RPMI7951 (cell line): ENCODE measurements at places on chromosomes 11 and 22. TPM values are rescaled to one million over a fixed set of nuclear protein-coding genes. Genes with fewer than 3 reads are reported as not detected.
A peak's percentile ranks its signal among the peaks of the same experiment; 100 is the strongest.

The HOATZ gene
- not detected in 2 replicates for total RNA-seq

The RAPSN gene
- total RNA-seq = not detected in 2 replicates

The HORMAD2 gene
- not detected in 2 replicates for total RNA-seq

The RAB39A gene
- 0.68 and 1.1 TPM in 2 replicates for total RNA-seq

The OR52M1 gene
- not detected in 2 replicates for total RNA-seq

The TSGA10IP gene
- not detected in 2 replicates for total RNA-seq

The CNIH2 gene
- total RNA-seq = 6.0 and 9.3 TPM in 2 replicates

The C11orf86 gene
- total RNA-seq = not detected in 2 replicates

GRCh38 chr11:70205766-70206165, 2.7 kb downstream of the FADD start:
- DNase-seq = no peak

- DNase-seq = no peak
Observed at GRCh38 chr11:45756384-45757010, 48.5 kb upstream of the SLC35C1 start.

DNA sequence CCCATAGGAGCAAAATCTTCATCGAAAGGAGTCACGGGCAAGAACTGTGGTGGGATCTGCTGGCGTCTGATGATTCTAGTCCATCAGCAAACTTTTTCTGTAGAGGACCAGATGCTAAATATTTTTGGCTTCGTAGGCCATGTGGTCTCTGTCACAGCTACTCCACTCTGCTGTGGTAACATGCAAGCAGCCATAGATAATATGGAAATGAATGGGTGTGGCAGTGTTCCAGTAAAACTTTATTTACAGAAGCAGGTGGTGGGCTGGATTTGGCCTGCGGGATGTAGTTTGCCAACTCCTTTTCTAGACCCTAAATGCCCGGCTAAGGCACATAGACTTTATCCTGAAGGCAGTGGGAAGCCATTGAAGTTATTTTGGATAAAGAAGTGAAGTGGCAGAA, 32.9 kb downstream of the BMAL1 start:
- DNase-seq = no peak

DNA sequence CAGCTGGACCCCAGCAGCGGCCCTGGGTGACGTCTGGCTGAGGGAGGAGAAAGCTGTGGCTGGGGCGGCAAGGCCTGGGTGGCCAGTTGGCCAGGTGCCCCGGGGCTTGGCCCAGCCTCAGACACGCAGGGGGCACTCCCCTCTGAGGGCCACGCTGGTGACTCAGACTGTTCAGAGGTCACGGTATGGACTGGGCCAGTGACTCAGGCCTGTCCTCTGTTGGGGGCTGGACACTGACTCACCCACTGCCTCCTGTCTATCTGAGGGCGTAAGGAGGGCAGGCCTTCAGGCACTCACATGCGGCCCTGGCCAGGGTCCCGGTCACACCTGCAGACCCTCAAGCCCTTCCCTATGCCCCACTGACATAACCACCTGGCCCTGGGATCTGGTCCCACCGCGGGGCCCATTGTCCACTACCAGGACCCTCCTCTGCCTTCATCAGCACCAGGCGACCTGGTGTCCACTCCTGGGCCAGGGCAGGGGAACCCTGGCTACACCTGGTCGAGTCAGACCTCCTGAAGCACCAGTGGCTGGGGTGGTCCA, 3.7 kb upstream of the MUC5AC start:
- DNase-seq = peak; percentile 98

DNA sequence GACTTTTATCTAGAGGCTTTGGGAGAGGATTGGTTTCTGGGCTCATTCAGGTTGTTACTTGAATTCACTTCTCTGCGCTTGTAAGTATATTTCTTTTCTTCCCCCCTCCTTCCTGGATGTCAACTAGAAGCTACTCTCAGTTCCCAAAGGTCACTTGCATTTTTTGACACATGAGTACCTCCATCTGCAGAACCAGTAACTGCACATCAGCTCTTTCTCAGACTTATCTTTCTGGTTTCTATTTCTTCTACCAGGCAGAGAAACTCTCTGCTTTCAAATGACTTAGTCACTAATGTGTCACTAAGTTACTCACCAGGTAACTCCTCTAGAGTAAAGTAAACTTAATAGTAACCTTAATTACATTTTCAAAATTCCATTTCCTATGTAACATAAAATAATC, 773.0 kb upstream of the LUZP2 start:
- no peak for DNase-seq

- DNase-seq = no peak
Observed at GRCh38 chr11:94924612-94925011, 48.7 kb downstream of the CWC15 start.

GRCh38 chr11:13857828-13858227, 104.7 kb upstream of the SPON1 start:
- no peak for DNase-seq

GRCh38 chr11:44880511-44880910, 70.2 kb downstream of the TP53I11 start:
- DNase-seq = no peak

DNA sequence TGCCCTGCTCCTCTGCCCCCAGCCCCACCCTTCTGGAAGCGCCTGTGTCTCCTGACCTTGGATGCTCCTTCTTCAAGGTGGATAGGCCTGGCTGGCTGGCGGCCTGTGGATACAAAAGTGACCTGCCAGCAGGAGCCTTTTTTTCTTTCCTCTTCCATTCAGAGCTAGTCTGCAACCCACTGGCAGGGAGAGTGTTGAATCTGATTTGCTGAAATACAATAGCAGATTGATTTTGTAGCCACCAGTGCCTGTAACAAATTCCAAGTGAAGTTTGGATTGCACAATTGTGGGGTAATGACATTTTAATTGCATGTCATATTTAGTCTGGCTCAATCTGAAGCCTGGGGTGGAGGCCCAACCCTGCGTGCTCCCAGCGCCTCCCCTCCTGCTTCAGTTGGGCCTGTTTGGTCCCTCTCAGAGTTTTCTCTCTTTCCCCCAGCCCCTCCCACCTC, 97.2 kb downstream of the GRIK4 start:
- DNase-seq = no peak

DNA sequence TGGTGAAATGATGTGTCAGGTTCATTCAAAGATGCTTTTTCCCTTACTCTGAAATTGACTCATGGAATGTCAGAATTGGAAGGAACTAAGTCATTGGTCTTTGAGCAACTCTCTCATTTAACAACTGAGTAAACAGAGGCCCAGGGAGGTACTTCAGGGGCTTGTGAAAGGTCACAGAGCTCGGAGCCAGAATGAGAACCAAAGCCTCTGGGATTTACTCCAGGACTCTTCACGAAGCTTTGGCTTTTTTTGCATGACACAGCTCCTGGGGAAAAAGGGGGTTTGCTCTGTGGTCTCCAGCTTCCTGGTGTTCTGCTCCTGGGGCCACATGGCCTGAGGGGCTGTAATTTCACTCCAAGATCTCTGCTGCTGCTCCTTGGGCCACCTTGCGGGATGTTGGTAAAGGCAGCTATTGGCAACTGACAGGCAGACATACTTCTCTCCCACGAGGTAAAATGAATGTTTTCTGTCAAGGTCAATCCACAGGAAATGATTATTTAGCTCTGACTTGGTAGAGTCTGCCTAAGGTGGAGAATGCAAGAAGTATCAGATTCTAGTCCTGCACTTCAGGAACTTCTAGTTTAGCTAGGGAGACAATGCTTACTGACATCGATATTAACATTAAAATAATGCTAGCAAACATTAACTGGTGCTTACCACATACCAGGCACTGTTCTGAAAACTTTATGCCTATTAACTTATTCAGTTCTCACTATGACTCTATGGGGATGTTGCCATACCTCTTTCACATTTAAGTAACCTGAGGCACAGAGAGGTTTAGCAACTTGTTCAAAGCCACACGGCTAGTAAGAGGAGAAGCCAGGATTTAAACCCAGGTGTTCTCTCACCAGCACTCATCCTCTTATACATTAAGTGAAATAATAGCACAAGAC, 16.1 kb downstream of the PKNOX2 start:
- peak; percentile 58 for DNase-seq

- no peak for DNase-seq
Observed at GRCh38 chr11:121801394-121801748, 314.6 kb downstream of the BLID start.

DNA sequence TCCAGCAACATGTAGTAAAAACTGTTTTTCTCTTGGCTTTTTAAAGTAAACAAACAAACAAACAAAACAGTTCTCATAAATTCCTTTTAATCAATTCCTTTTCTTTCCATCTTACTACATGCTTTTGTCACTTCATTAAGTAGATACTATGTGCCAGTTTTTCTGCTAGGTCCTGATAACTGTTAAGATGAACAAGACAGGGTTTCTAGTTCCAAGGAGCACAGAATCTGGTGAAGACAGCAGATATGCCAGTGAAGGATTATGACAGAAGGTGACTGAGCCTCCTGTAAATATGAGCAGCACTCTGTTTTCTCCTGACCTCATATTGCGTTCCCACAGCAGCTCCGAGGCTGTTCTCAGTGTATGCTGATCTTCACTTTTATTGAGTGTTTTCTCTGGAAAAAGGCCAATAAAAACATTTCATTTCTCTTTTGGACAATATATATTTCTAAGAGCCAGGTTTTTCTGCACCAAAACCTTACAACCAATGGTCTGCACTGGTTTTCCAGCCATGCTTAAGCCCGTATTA, 45.8 kb downstream of the HEPHL1 start:
- DNase-seq = peak; percentile 5

DNA sequence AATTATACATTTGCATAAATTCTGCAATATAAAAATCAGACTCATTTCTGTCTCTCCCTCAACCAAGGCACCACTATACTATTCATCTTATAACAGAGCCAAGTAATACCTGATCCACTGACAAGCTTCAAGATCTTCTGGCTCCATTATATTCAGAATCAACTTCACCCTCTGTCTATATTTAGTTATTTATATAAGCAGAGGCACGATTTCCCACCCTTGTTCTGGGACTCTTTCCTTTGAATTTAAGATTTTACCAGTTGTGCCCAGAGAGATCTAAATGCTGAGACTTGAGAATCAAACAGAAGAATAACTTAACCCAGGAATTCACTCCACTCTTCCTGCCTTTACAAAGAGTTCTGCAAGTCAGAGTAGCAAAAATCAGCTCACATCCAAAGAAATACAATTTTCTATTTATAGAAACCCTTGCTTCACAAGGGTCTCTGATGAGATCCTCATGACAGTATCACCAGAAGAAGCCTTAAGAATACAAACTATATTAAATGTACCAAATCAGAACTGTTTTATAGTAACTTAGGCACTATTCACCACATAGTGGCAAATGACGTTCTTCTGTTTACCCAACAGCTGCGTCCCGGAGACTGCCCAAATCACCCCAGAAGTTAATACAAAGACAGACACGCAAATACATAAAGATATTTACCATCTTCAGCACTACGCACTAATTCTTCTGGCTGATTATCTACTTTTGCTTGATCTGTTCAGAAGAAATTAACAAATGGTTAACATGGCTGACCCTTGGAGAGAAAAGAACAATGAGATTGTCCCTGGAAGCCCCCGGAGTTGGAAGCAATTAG, 32.3 kb upstream of the CCDC89 start:
- DNase-seq = peak; percentile 5

- DNase-seq = peak; percentile 21
Observed at GRCh38 chr11:108135845-108136544, 14.6 kb downstream of the ACAT1 start.

GRCh38 chr11:134024420-134025081, 44.3 kb upstream of the JAM3 start:
- DNase-seq = peak; percentile 85

GRCh38 chr11:77475206-77475605, 1.3 kb upstream of the PAK1 start:
- DNase-seq = no peak

GRCh38 chr11:29685361-29685760, 331.5 kb downstream of the KCNA4 start:
- DNase-seq = no peak

- DNase-seq = no peak
Observed at GRCh38 chr22:19397734-19398104, 33.8 kb downstream of the HIRA start.

GRCh38 chr22:26021516-26021915, 147.7 kb upstream of the SEZ6L start:
- DNase-seq = no peak

DNA sequence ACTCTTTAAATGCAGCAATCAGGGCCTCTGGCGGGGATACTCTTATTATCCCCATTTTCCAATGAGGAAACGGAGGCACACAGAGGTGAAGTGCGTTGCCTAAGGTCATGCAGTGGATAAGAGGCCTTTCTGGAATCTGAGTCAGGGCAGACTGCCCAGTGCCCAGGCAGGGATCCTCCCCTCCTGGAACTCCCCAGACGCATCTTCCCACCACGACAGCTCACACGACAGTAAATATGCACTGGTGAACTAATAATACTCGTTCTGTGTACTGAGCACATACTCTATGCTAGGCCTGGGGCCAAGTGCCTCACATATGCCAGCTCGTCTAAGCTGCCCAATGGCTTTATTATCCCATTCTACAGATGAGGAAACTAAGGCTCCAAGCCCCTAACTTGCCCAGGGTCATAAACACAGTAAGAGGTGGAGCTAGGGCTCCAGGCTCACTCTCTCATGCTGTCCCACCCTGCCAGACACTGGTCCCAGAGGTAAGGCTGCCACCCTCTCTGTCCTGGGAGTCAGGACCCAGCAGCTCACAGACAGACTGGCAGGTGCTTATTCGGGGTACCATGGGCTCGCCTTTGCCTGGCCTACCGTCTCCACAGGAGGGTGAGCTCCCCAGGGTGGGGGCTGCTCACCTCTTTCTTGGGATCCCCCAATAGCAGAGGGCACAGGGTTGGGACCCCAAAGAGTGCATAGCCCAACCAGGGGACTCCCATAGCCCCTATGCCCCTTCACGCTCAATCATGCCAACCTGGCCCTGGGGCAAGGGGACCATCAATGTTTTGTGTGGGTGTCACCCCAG, 2.3 kb downstream of the IL2RB start:
- DNase-seq = no peak
